Activated T-helper 17 cell treated with anti-CD3 and anti-CD28 coated beads, Interleukin-2, amount 50 U/mL, for 72 hours (primary cell): ENCODE measurements at places on chromosomes 16 and 17.

DNA sequence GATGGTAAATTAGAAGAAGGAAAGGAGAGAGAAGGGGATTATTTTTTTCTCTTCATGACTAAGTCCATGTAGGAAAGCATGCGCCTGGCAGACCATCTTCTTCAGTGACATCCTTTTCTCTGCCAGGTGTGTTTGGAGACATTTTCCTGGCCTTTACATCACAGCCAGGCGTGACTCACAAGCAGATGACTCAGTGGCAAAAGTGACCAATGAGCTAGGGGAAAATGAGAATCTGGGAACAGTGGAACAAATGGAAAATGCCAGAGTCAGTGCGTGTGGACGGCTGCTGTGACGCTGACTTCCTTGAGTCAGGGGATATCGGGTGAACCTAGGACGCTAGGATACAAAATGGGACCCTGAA, 9.4 kb downstream of the KIAA0513 start:
- peak; percentile 28 for ATAC-seq

DNA sequence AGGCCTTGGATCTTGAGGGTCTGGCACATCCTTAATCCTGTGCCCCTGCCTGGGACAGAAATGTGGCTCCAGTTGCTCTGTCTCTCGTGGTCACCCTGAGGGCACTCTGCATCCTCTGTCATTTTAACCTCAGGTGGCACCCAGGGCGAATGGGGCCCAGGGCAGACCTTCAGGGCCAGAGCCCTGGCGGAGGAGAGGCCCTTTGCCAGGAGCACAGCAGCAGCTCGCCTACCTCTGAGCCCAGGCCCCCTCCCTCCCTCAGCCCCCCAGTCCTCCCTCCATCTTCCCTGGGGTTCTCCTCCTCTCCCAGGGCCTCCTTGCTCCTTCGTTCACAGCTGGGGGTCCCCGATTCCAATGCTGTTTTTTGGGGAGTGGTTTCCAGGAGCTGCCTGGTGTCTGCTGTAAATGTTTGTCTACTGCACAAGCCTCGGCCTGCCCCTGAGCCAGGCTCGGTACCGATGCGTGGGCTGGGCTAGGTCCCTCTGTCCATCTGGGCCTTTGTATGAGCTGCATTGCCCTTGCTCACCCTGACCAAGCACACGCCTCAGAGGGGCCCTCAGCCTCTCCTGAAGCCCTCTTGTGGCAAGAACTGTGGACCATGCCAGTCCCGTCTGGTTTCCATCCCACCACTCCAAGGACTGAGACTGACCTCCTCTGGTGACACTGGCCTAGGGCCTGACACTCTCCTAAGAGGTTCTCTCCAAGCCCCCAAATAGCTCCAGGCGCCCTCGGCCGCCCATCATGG, 4.0 kb upstream of the ADGRG3 start:
- no peak for ATAC-seq

GRCh38 chr16:21267298-21267697, 10.8 kb downstream of the CRYM start:
- no peak for ATAC-seq

- ATAC-seq, result peak; percentile 43
Observed at GRCh38 chr17:18344021-18344420, 19.3 kb downstream of the SHMT1 start.

GRCh38 chr17:30573603-30574175, 96.5 kb downstream of the GOSR1 start:
- ATAC-seq, result no peak

DNA sequence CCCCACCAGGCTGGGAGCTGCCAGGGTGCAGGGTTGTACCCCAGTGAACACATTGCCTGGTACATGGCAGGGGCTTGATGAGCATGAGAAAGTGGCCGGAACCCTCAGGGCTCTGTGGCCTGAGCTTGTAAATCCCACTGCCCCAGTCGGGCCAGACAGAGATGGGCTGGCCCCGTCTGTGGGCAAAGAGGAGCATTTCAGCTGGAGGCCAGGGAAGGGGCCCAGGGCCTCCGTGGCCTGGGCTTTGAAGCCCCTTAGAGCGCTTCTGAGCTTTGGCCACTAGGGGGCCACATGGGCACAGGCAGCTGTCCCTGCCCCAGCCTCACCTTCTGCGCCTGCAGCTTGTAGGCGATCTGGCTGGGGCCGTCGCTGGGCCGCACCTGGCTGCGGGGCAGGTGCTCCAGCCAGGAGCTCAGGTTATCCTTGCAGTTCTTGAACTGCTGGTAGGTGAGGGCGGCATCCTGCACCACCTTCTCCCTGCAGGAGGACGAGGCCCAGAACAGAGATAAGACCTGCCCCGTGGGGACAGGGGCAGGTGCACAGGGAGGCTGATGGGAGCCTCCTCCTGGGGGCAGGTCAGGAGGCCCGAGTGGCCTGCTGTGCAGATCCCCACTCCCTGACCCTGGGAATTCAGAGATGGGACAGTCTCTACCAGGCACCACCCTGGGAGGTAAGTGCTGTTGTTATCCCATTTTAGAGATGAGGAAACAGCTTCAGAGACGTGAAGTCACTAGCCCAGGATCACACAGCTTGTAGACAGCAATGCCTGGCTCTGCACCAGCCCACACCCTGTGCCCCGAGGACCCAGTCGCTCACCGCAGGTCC, 12.8 kb downstream of the EVPL start:
- ATAC-seq, result peak; percentile 98

- ATAC-seq, result no peak
Observed at GRCh38 chr17:50663812-50664374, 29.2 kb downstream of the ABCC3 start.
